ENCODE measurements at places on chromosomes 4 and X.
A peak's percentile ranks its signal among the peaks of the same experiment; 100 is the strongest.

DNA sequence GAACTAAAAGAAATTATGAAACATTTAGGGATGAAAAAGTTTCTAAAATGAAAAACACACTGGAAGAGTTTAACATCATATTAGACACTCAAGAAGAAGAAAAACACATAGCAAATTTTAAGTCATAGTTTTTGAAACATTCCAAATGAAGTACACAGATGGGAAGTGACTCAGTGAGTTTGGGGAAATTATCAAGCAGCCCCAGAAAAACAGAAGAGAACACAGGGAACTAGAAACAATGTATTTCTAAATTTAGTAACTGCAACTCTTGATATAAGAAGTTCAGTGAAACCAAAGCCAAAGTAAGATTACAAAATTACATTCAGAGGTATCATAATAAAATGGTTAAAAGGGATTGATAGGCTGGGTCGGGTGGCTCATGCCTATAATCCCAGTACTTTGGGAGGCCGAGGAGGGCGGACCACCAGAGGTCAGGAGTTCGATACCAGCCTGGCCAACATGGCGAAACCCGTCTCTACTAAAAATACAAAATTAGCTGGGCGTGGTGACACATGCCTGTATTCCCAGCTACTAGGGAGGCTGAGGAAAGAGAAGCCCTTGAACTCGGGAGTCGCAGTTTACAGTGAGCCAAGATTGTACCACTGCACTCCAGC, 461.2 kb downstream of the KCTD8 start:
- DNase-seq, result no peak

DNA sequence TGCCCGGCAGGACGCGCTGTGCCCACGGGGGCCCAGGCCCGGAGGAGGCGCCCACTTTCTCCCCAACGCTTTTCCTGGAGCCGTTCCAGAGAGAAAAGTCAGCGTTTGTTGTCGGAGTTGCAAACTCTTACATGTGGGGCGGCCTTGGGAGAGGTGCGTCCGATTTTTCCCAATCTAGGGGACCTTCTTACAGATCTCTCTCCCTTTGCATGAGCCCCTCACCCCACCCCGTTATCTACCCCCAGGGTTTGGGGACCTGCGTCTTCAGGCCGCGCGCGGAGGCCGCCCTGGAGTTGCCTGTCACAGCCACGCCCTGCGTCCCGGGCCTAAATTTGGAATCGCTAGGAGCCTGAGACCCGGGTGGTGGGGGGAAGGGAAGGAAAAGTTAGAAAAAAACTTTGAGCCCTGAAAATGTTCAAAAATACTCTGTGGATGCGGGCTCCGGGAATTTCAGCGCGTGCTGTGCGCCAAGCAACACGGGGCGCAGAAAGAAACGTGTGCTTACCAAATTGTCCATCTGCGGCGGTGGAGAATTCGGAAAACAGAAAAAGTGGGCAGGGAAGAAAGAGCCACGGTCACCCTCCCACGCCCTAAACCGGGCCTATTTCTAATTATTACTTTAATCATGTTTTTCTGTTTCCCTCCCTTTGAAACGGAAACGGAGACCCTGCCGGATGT, 587 bp downstream of the CD99 start:
- DNase-seq, result no peak

GRCh38 chr4:113878668-113879067, 100.8 kb downstream of the ARSJ start:
- no peak for DNase-seq

- no peak for DNase-seq
Observed at GRCh38 chr4:64001229-64001898, 407.9 kb downstream of the TECRL start.

DNA sequence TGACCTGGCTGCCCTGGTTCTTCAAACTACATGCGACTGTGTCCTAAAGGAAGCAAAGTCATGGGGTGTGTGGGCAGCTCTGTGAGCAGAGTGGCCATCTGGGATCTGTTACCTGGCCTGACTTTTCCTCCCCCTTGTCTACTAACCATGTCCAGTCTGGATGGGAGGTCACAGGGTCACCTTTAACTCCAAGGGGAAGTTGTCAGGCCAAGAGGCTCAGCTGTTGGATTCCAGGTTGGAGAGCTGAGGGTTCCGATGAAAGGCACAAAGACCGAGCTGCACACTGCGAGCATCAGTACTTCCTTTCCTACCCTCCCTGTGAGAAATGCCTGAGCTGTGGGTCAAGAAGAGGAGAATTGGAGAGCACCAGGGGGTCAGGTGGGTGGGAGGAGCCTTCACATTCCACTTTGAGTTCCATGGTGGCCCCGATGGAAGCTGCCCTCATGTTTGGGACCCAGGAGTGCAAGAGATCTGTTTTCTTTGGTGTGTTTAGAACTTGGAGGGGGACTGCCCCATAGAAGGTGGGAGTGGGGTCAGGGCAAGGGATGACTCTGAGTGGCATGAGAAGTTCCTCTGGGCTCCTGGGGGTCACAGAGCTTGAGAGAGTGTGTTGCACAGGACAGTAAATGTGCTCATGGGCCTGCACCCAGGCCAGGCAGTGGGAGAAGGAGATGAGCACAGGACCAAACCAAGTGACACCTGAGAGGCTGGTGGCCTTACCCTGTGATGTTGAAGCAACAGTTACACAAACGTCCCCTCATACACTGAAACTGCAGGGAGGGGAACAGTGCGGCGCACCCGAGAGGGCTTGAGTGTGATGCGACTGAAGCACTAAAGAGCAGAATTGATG, 36.2 kb downstream of the RGS12 start:
- DNase-seq, result no peak

DNA sequence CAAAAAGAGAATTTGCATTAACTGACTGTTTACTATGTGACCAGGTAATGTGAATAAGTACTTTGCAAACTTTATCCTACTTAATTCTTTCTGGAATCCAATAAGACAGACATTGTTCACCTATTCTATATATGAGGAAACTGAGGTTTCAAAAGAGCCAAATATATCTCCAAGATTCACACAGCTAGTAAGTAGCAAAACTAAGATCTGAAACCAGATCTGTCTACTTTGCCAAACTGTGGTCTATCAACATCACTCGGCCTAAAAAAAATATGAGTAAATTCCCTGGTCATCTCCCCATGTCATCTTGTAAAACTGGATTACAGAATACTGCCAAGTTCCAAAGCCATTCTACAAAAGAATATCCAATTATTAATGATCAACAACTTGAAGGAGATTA, 52.8 kb downstream of the ANAPC10 start:
- DNase-seq, result no peak

DNA sequence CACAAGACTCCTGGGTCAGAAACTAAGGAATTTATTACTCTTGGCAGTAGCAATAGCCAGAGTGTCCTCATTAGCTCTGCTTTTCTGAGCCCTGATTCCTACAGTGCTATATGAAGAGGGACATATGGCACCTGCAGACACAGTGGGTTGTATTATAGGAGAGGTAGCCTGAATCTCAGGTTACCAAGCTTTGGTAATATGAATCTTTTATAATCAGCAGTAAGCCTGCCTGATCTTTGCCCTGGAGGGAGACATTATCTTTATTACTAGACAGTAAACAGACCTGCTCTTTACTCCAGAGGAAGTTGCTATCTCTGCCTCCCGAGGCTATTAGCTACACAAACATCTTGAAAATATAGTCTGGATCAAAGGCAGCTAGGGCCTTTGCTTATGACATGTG, 62.5 kb upstream of the HOPX start:
- peak; percentile 88 for DNase-seq

GRCh38 chr4:40197879-40198689, 1.3 kb downstream of the RHOH start:
- DNase-seq, result no peak

GRCh38 chr4:17504081-17504480, 7.8 kb downstream of the QDPR start:
- peak; percentile 32 for DNase-seq

GRCh38 chr4:83828601-83829000, 292.7 kb downstream of the GPAT3 start:
- no peak for DNase-seq

DNA sequence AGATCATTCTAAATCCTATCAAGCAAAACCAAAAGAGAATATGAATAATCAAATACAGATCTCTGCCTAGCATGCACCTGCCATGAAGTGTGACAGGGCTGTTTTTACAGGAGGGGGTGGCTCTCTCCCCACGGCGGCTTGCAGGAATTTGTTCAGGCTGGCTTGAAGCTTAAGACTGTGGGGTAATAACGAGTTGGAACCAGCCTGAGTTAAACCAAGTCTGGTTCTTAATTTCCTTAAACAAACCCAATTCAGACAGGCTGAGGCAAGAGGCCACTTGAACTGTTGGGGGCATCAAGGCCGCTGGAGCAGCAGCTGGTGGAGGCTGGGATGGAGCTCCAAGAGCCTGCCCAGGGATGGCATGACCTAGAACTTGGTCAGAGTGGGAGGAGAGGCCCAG, 45.1 kb upstream of the LGI2 start:
- DNase-seq, result no peak

GRCh38 chr4:176137631-176138030, 57.8 kb downstream of the SPATA4 start:
- DNase-seq, result no peak

Data from NCI-H524 (cell line).